ENCODE measurements at places on chromosomes 5 and 9. TPM values are rescaled to one million over a fixed set of nuclear protein-coding genes. Genes with fewer than 3 reads are reported as not detected.

The TAF11L5 gene
- polyA plus RNA-seq = not detected

The INSYN2B gene
- 0.15 TPM for polyA plus RNA-seq

- DNase-seq = no peak
These were observed 27.0 kb upstream of the FRRS1L start for GRCh38 chr9:109193974-109194556.

- no peak for DNase-seq
These were observed 28.8 kb downstream of the C5orf15 start for GRCh38 chr5:133939668-133940067.

The ZNF883 gene
- 3.6 TPM for polyA plus RNA-seq

- no peak for DNase-seq
These were observed 187.7 kb upstream of the PTGER4 start for GRCh38 chr5:40492056-40492455.

The SHISAL2B gene
- polyA plus RNA-seq = 0.61 TPM

The DNAH5 gene
- polyA plus RNA-seq = 1.1 TPM

DNA sequence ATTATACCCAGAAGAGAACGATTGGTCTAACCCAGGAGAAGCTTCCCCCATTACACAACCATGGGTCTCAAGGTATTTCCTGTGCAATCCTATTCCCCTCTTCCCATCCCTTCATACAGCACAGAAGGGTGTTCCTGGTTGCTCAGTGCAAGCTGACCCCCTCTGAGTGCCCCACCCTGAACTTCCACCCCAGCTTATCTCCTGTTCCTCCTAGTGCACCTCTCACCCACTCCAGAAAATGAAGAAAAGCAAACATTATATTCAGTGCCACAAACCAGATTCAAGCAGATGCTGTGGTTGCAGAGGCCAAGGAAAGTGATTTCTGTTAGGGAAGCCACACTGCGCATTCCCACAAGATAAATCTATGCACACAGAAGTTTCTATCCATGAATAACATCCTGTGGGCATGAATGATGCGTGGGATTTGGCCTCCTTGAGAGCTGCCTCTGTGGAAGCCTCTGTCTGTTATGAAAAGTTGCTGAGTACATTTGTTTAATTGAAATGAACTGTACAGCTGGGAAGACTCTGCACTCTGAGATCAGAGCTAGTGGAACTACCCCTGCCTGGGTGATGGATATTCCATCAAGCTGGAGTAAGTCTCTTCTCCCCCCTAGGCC, 2.2 kb upstream of the OR2S2 start:
- no peak for DNase-seq

The ABO gene
- 2.0 TPM for polyA plus RNA-seq

GRCh38 chr9:94824913-94825610, 98.6 kb downstream of the AOPEP start:
- no peak for DNase-seq

The MAP1B gene
- polyA plus RNA-seq = 45.8 TPM

DNA sequence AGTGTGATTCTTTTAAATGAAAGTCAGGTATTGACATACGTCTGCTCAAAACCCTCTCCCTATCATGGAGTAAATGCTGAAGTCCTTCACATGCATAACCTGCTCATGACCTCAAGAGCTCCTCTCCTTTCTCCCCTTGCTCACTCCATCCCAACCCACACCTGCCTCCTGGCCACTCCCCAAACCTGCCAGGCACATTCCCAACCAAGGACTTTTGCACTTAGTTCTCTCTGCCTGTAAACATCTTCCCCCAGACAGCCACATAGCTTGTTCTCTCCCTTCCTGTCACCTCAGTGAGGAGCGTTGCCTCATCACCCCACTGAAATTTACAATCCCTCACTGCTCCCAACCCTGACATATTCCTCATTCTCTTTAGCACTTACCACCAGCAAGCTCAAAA, 8.7 kb downstream of the SETD9 start:
- DNase-seq = no peak

The OXCT1 gene
- polyA plus RNA-seq = 17.8 TPM

The KCTD16 gene
- 0.06 TPM for polyA plus RNA-seq

DNA sequence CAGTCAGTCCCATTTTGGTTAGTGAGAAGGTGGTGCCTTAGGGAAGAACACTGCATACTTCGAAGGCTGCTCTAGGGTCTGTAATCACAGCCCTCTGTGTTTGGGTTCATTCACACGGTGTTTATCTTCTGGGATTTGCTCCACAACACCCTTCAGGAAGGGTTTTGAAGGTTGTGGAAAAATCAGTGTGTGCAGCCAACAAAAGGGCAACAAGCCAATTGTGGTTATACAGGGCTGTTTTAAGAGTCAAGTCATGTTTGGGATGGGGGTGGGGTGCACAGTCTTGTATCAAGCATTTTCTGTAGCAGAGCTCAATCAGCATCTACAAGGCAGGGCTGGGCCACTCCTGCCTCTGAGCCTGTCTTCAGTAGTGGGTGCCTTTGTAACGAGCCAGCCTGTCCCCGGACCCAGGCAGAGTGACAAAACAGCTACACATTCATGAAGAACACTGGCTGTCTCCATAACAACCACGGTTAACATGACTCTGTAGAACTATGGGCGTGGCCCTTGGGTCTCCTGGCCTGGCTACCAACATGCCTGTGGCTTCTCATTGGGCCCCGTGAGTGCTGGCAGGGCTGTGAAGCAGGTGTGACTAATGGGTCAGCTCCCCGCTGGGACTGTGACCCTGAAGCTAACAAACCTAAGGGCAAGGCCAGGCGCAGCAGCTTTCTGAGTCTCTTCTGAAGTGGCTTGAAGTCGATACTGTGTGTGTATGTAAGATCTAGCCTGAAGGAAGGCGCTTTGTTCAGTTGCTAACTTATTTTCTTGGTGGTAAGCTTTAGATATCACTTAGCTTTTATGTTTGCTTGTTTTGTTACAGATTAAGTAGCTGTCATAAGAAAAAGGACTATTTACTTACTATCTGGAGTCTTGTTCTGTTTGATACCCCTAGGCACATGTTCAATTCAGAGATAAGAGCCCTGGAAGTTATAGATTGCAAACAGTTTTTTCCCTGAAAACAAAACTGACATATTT, 27.9 kb upstream of the GOLM1 start:
- DNase-seq = peak; percentile 25

DNA sequence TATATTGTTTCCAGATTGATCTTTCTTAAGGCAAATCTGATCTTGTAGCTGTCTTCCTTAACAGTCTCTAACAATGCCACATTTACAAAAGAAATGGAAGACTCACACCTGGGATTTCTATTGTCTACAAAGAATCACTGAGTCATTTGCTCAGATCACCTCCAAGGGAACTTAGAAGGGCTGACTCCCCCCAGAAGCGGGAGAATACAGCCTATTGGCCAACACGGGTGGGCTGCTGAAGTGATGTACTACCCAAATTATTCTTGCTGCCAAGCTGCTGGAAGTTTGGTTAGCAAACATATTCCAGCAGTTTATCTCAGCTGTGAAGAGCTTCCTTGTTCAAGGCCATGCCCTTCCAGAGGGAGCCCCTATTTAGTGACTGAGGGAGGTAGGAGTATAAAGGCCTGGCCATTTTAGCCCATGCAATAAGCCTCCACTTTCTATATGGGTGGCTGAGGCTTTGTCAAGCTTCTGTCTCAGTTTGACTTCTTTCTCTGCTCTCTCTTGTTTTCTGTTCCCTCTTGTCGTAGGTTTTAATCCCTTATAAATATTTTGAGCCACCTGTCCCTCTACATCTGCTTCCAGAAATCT, 379.4 kb downstream of the PRR16 start:
- no peak for DNase-seq

The PRPF4 gene
- 20.5 TPM for polyA plus RNA-seq

- DNase-seq = peak; percentile 75
These were observed 55.6 kb downstream of the ARHGEF37 start for GRCh38 chr5:149636861-149637246.

The CCL28 gene
- polyA plus RNA-seq = not detected

- no peak for DNase-seq
These were observed 82.4 kb downstream of the MRPS30 start for GRCh38 chr5:44891116-44891515.

The SMIM32 gene
- not detected for polyA plus RNA-seq

DNA sequence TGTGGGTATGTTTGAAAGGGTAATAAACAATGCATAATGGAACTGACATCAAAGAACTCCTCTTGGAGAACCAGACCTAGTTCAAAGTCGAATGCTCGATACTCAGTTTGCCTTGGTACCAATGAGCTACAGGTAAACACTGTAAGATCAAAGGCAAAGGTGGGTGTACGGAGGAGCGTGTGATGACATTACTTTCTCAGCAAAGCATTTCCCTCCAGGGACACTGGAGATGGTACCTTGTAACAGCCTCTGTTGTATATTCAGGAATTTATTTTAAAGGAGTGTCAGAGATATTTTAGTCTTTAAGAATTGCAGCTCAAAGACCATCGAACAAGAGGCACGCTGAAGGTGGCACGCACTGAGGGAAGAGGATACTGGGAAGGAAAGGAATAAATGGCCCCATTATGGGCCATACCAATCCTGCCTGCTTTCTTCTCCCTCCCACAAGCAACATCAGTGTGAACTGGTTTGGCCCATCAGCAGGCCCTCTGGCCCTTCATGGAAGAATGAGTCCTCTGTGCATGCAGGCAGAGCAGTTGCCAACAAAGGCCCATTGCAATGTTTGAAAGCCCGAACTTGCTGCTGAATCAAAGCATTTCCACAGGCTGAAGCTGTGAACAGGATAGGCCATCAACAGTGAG, 410.2 kb downstream of the ACTL7B start:
- DNase-seq = no peak

DNA sequence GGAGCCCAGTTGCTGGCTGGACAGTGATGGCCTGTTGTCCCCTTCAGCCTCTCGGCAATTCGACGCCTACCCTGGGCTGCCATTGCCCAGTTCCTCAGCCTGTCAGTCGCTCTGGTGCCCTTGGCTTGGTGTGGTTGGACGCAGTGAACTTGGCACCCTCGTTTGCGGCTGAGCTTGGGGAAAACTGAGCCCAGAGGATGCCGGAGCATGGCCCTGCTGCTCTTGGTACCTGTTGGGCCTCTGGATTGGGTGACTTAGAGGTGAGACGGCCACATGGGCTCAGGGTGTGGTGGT, 16.5 kb downstream of the WNK2 start:
- no peak for DNase-seq

The ADAMTS2 gene
- polyA plus RNA-seq = 37.7 TPM

DNA sequence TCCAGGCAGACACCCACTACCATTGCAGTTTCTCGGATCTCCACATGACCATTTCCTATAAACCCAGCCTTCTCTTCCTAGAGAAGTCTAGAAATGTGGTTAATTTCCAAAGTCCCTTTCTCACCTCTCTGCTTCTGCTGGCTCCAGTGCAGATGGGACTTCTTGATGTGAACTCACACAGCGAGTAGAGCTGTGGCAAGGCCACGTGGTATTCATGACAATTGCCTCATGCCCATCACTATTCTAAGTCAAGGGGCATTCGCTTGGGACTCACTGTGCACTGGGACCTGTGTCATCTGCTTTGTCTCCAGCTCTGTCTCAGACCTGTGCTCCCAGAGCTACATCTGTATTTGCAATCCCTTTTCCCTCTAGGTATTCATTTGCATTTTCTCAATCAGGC, 6.2 kb downstream of the CD180 start:
- no peak for DNase-seq

GRCh38 chr5:138441221-138441620, 2.4 kb downstream of the REEP2 start:
- DNase-seq = no peak

GRCh38 chr5:170479484-170479883, 24.3 kb upstream of the KCNIP1 start:
- DNase-seq = no peak

The TMEM215 gene
- 0.48 TPM for polyA plus RNA-seq

DNA sequence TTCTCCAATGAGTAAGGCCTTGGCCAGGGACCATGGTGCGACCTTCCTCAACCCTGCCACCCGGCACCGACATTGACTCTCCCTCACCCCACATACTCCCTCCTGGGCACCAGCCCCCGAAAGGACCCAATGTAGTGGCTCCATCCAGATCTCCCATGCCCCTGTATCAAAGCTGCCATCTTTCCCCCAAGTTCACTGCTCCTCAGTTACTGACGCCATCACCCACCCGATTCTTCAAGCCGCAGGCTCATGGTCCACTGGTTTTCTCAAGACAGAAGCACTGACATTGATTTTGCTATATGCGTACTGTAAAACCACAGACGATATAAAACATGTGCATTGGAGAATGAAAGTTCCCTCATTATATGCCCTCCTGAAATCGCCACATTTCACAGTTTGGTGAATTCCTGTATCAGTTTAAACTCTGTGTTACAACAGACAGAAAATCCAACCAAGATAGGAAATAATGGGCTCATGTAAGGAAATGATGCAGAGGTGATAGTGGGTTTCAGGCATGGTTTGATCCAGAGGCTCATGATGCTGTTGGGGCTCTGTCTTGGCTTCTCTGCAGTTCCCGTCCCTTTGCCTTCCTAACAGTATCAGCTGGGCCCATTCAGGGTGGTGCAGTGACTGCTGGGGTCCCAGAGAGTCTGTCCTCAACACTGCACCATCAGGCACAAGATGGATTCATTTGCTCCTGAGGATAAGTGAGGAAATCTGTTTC, 207.3 kb upstream of the IER5L start:
- no peak for DNase-seq

- DNase-seq = no peak
These were observed 313.4 kb downstream of the DEPDC1B start for GRCh38 chr5:60386436-60387050.

The NUTM2F gene
- polyA plus RNA-seq = not detected

The NEURL1B gene
- polyA plus RNA-seq = 33.1 TPM

DNA sequence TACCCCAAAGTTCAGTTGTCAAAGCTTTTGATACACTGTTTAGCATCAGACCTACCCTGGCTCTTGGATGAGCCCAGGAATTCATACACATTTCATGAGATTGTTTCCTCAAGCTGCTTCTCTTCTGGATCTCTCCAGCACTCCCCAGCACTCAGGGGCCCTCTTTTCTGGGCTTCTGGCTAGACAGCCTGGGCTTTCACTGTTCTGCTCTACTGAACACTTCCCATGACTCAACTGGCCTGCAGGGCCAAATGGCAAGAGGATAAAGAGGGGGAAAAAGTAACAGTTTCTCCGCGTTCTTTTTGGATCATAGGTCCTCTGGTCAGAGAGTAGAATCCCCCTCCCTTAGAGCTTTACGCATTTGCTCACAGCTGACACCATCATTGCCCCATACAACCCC, 20.9 kb upstream of the LURAP1L start:
- no peak for DNase-seq

The BTNL8 gene
- polyA plus RNA-seq = not detected

The PRSS3 gene
- polyA plus RNA-seq = 8.1 TPM
